ENCODE measurements at places on chromosomes 3 and 15.

GRCh38 chr3:64917914-64918453 is 230.2 kb upstream of the ADAMTS9 start:
- DNase-seq: no peak
- no peaks in the 10 kb centered on the region for H3K4me1 ChIP-seq
- no peaks in the 10 kb centered on the region for H3K27me3 ChIP-seq
- no peaks in the 10 kb centered on the region for H3K36me3 ChIP-seq
- H3K27ac ChIP-seq: no peak overlapping the region

GRCh38 chr3:56869157-56869889 is 67.6 kb upstream of the ARHGEF3 start:
- no peaks in the 10 kb centered on the region for H3K4me1 ChIP-seq
- H3K36me3 ChIP-seq: no peaks in the 10 kb centered on the region
- H3K4me3 ChIP-seq: no peak overlapping the region
- H3K27ac ChIP-seq: no peak overlapping the region
- H3K27me3 ChIP-seq: no peaks in the 10 kb centered on the region

DNA sequence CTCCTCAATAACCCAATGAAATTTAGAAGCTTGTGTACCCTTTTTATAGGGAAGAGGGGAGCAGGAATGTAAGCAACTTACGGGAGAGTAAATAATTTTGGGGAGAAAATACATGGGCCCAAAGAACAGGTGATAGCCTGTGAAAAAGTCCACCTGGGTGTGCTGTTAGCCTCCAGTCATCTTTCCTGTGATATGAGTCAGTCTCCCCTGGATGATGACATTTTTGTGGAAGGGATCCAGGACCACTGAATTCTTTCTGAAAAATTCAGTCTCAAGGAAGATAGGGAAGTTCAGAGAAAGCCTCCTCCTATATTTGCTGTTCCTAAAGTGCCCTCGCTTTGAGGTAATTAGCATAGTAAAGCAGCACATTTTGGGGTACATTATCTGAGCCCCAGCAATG is 149.8 kb downstream of the SQOR start:
- H3K27me3 ChIP-seq: no peaks in the 10 kb centered on the region
- no peak for DNase-seq
- no peak overlapping the region for H3K4me3 ChIP-seq
- no peaks in the 10 kb centered on the region for H3K36me3 ChIP-seq
- H3K27ac ChIP-seq: no peak overlapping the region

DNA sequence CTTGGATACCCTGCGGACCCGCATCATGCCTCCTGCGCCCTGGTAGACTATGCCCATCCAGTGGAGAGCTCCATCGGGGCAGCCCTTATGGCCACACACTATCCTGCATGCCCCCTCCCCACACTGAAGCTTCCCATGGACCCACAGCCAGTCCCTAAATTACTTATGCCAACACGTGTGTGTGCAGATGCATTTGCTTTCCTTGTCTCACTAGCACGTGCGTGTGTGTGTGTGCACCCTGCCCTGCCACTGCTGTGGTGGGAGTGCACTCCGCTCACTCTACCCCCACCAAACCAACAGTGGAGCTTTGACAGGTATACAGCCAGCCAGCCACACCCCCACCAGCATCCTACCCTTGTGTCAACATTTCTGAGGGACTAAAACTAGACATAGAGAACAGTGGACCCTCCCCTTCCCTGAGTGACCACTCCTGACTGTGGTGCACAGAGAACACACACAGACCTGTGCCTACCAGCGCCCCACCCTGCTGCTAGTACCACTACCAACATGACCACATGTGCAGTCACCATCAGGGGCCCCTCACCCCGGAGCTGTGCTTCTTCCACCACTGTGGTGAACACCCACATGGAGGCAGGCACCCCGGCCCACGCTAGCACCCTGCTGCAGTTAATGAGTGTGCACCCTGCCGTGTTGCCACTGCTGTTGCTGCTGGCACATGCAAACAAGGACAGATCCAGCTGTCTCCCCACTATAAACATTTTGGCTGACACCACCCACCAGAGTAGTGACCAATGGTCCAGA is 310.8 kb downstream of the GABRB3 start:
- H3K4me3 ChIP-seq: no peak overlapping the region
- no peak overlapping the region for H3K27ac ChIP-seq
- H3K36me3 ChIP-seq: no peaks in the 10 kb centered on the region
- no peaks in the 10 kb centered on the region for H3K4me1 ChIP-seq
- no peaks in the 10 kb centered on the region for H3K27me3 ChIP-seq

GRCh38 chr15:27933562-27933961 is 165.6 kb downstream of the OCA2 start:
- H3K36me3 ChIP-seq: no peaks in the 10 kb centered on the region
- H3K4me1 ChIP-seq: no peaks in the 10 kb centered on the region
- H3K27me3 ChIP-seq: no peaks in the 10 kb centered on the region
- H3K27ac ChIP-seq: no peak overlapping the region

GRCh38 chr15:63135281-63135680 is 13.6 kb downstream of the LACTB start:
- no peaks in the 10 kb centered on the region for H3K27me3 ChIP-seq
- H3K4me1 ChIP-seq: no peaks in the 10 kb centered on the region

- no peaks in the 10 kb centered on the region for H3K27me3 ChIP-seq
- H3K4me1 ChIP-seq: no peaks in the 10 kb centered on the region
- H3K27ac ChIP-seq: no peak overlapping the region
- DNase-seq: no peak
Measured at GRCh38 chr3:62414786-62415185, 41.4 kb upstream of the FEZF2 start.

DNA sequence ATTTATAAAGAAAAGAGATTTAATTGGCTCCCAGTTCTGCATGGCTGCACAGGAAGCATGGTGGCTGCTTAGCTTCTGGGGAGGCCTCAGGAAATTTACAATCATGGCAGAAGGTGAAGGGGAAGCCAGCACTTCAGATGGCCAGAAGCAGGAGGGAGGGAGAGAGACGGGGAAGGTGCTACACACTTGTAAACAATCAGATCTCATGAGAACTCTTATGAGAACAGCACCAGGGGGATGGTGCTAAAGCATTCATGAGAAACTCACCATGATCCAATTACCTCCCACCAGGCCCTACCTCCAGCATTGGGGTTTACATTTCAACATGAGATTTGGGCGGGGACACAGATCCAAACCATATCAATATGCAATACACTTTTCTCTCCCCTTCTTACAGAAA is 73.7 kb downstream of the ECT2 start:
- no peak overlapping the region for H3K4me3 ChIP-seq
- no peaks in the 10 kb centered on the region for H3K4me1 ChIP-seq
- DNase-seq: no peak
- H3K27me3 ChIP-seq: no peaks in the 10 kb centered on the region
- no peak overlapping the region for H3K27ac ChIP-seq

DNA sequence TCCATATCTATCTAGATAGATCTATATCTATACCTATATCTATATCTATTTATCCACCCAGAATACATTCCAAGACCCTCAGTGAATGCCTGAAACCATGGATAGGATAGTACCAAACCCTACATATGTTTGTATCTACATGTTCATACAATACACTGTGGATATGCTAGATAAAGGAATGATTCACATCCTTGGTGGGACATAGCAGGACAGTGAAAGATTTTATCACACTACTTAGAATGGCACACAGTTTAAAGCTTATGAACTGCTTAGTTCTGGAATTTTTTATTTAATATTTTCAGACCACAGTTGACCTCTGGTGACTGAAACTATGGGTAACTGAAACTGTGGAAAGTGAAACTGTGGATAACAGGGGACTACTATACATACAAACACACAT is 198.8 kb upstream of the TTC14 start:
- no peaks in the 10 kb centered on the region for H3K4me1 ChIP-seq
- DNase-seq: no peak
- no peaks in the 10 kb centered on the region for H3K27me3 ChIP-seq
- no peak overlapping the region for H3K4me3 ChIP-seq
- H3K27ac ChIP-seq: no peak overlapping the region

DNA sequence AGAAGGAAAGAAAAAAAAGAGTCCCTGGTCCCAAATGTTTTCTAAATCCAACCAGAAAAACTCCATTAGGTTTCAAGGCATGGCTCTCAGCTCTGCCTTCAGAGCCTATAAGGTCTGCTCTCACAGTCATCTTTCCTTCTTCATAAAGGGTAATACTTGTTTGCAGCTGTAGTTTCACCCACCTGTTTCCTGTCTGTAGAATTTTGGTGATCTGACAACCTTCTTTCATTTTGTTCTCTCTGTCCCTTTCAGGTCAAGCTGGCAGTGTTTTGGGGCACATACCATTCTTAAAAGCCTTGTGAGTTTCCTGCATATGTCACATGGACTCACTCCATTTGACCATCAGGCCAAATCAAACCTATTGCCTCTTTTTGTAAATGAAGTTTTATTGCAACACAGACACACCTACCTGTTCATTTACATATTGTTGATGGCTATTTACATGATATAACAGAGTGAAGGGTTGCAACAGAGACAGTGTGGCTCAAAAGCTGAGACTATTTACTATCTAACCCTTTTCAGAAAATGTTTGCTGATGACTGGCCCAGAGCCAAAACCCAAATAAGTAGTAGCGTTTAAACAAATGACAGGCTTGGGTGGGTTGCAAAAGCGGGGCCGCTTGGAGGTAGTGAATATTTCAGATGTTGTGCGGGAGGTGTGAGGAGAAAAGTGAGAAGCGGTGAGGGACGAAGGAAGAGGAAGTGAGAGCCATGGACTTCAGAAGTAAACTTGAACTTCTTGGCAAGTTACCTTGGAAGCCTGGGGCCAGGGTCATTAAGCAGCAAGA is 292.7 kb upstream of the PROK2 start:
- H3K4me3 ChIP-seq: peak overlapping the region; percentile 8
- H3K27me3 ChIP-seq: no peaks in the 10 kb centered on the region
- peaks cover 42% of the 10 kb centered on the region for H3K4me1 ChIP-seq
- peak; percentile 83 for DNase-seq
